NK-92 treated with Interleukin-12 subunit alpha and Interleukin-12 subunit beta, amount 100 ng/mL, for 24 hours (cell line): ENCODE measurements at places on chromosomes 6 and 20.

DNA sequence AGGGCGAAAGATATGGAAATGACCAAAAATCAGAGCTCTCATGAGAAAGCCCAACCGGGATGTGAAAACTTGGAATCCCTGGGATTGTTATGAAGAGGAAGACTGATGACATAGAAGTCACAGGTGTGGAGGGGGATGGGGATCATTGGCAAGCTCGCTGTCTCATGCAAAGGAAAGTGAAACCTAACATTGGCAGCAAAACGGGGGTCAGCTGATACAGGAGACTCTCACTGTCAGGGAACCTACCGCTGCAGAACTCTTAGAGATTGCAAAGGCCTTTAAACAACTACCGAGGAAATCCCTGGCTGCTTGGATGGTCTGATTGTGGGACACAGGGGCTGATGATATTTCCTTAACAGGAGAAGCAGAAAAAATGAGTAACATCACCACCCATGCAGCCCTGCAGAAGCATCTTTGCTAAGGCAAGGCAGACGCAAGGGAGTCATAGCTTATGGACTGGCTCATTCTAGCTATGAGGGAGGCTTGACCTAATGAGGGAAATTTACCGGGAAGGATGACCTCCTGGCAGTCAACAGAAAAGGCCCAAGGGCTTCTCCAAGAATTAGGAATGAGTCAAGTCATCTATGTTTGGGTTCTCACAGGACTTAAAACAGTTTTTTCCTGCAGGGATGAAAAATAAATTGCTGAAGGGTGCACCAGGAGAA, 7.0 kb downstream of the MUC21 start:
- DNase-seq: no peak

DNA sequence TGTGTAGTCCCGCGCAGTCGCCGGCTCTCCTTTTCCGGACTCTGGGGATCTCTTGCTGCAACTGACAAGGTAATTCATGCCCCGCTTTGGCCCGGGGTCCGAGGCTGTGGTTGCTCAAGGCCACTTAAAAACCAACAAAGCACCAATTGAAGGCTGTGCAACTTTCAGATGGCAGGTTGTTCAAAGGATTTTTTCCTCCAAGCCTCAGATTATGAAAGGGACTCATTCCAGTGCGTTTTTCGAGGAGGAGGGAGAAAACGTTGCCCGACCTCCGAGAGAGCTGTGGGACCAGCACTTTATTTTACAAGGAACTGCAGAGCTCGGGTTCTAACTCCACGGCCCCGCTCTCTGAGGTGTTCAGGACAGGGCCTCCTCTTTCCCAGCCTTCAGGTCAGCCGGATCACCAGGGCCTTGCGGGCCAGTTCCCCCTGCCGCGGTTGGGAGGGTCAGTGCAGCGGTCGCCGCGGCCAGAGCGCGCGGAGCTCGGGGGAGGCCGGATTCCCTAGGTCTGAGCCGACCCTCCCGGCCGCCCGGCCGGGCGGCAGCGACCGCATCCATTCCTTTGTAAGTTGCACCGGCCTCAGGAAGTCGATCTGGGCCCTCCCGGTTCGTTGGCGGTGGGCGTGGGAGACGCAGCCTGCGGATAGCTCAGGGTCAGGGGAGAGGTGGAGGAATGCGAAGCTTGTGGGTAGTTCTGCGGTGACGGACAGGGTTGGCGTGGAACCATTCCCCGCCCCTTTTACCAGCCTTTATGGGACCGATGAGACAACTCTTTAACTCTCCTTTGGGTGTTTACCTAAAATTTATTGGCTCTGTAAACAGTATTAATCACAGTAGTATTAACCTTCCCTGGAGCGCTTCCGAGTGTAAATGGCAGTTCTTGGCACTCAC, 1.6 kb downstream of the UTRN start:
- no peak for DNase-seq

DNA sequence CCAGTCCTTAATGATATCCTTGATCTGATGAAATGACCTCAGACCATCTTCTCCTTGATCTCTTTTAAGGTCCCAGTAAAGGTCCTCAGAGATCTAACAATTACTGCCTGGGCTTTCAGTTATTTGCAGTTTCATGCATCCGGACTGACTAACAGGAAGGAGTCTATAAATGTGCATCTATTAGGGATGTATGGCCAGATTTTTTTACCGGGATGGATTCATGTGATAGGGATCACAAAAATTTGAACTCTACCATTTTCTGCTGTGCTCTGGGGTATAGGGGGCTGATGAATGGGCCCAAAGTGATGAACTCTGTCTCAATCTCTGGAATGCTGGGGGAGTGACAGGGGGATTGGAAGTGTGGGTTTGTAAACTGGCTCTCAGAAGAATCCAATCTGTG, 36.2 kb upstream of the SCUBE3 start:
- DNase-seq: no peak

DNA sequence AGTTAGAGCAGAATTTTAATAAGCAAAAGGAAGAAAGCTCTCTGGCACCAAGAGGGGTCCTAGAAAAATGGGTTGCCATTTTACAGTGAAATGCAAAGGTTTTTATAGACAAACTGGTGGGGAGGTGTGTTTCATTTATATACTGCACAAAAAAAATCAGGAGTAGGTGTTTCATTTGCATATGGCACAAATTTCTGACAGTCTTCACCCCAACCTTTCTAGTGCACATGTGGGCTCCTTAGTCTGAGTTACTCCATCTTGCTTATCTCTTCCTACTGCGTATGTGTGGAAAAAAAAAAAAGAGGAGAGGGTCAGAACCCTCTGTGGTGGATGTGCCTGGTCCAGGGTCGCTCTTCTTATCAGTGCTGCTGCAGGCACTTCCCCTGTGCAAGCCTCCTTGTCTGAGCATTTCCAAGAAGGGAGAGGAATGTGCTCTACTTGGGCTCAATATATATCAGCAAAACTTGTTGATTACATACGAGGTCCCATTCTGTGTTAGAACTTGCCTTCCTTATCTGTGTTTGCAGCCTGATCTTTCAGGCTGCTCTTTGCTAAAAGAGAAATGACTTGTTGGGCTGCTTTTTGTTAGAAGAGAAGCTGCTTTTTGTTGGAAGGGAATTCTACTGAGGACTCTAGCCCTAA, 59.0 kb upstream of the MRAP2 start:
- no peak for DNase-seq

DNA sequence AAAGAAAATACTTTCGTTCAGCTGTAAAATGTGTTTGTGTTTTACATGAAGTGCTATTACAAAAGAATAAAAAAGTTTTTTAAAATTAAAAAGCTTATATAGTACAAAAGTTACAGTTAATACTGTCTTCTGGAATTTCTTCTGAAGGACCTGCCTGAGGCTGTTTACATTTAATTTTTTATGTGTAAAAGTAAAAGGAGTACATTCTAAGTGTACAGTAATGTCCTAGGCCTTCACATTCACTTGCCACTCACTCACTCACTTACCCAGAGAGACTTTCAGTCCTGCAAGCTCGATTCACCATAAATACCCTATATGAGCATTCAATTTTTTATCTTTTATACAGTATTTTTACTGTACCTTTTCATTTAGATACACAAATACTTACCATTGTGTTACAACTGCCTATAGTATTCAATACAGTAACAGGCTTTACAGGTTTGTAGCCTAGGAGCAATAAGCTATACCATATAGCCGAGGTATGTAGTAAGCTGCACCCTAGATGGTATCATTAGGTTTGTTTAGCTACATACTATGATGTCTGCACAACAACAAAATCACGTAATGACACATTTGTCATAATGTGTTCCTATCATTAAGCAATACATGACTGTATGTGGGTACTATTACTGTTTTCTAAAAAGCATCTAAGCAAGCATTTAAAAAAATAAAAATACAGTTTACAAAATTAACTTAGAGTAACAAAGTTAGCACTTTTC, 33.0 kb downstream of the RNF146 start:
- DNase-seq: no peak

- DNase-seq: no peak
Observed at GRCh38 chr6:53309059-53309900, 39.5 kb downstream of the ELOVL5 start.

- no peak for DNase-seq
Observed at GRCh38 chr6:149147938-149148718, 169.4 kb upstream of the TAB2 start.

GRCh38 chr20:24357177-24357576, 112.3 kb upstream of the SYNDIG1 start:
- DNase-seq: no peak

GRCh38 chr6:25359891-25360290, 80.7 kb downstream of the CARMIL1 start:
- DNase-seq: no peak

DNA sequence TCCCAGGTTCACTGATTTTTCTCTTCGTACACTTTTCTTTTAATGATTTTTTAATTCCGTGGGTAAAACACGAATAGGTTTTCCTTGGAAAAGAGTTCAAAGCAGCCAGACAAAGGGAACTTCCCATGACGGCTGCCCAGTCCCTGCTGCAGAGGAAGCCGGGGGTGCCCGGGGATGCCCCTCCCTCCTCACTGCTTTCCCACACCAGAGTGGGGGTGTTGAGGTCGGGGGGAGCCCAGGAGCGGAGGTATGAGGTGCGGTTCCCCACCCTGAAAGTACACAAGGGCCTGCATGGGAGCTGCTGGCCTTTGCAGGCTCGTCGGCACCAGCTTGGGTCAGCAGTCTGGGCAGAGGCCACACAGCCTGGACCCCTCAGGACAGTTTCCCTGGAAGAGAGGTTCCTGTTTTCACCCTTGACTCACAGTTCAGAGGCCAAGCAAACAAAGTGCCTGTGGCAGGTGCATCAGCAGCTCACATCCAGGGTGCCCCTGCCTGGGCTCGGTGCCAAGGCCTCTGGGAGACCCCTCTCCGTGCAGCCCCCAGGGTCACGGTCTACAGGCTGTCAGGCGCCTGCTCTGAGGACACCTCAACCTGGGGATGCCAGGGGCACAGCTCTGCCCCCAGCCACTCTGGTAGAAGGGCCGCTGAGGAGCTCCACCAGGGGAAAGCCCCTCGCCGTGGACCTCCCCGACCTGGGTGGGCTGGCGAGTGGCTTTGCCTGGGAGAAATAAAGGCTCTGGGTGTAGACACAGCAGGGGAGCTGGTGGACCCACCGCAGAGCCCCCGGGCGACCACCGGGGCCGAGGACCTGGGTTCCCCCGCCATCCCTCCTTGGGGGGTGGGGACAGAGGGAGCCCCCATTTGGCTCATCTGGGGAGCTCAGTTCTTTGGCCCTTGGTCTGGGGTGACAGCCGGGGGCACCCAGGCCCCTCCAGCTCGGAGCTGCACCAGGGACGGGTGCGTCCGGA, 15.4 kb upstream of the CHRNA4 start:
- no peak for DNase-seq

- DNase-seq: no peak
Observed at GRCh38 chr6:83609248-83609647, 96.9 kb downstream of the PRSS35 start.

- no peak for DNase-seq
Observed at GRCh38 chr6:10425975-10426780, 11.3 kb upstream of the TFAP2A start.

GRCh38 chr6:134230087-134230700, 87.7 kb downstream of the SGK1 start:
- DNase-seq: no peak

DNA sequence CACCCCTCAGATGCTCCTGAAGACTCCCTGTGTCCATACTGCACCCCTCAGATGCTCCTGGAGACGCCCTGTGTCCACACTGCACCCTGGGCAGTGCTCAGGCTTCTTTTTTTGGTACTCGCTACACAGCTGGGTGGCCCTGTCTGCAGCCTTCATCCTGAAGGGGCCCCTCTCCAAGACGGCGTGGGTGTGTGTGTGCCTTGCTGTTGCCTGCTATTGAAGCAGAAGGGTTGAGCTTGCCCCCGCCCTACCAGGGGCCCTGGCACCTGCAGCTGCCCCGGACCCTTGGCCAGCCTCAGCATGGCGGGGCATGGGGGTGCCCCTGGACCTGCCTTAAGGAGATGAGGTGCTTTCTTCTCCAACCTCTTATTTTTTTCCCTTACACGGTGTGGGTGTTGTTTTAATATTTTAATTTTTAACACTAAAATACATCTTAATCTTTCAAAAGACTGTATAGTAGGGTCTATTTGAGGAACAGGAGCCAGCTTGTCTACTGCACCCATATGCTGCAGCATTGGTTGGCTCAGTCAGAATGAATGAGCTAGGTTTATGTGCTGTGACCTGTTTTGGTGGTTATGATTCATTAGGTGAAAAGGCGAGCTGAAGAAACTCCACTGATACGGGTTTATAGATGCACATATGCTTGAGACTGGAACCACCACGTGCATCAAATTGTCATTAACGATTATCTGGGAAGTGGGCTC, 135.9 kb downstream of the AGPAT4 start:
- no peak for DNase-seq

DNA sequence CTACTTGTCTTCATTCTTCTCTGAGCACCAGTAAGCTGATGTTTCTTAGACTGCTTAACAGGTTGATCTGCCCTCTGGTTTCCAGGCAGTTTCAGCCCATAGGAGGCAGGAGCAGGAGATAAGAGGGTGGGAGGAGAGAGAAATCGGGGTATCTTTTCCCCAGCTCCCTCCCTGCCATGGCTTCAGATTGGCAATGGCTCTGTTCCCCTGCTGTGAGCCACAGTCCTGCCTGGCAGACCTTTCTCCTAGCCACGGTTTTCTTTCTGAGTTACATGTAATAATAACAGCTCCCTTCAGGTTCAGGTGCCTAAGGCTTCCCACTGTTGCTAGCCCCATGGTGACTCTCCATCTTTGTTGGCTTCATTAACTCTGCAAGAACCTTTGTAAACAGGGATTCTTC, 115.3 kb downstream of the CD83 start:
- DNase-seq: no peak

- no peak for DNase-seq
Observed at GRCh38 chr6:38266921-38267354, 372.8 kb downstream of the BTBD9 start.

DNA sequence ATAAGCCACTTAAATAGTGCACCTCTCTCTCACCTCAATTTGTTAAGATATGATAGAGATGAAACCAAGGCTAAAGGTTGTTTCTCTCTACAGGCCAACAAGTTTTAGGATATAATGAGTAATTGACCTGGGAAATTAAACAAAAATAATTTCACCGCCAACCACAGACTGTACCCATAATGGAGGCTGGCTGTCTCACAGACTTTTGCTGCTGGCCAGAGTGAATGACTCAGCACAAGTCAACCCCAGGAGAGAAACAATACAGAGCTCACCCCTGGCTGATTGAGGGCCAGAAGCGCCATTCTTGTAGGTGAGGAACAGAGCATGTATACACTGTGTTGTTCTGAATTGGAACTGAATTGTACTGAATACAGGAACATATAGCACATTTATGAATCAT, 99.9 kb downstream of the CAP2 start:
- DNase-seq: no peak

DNA sequence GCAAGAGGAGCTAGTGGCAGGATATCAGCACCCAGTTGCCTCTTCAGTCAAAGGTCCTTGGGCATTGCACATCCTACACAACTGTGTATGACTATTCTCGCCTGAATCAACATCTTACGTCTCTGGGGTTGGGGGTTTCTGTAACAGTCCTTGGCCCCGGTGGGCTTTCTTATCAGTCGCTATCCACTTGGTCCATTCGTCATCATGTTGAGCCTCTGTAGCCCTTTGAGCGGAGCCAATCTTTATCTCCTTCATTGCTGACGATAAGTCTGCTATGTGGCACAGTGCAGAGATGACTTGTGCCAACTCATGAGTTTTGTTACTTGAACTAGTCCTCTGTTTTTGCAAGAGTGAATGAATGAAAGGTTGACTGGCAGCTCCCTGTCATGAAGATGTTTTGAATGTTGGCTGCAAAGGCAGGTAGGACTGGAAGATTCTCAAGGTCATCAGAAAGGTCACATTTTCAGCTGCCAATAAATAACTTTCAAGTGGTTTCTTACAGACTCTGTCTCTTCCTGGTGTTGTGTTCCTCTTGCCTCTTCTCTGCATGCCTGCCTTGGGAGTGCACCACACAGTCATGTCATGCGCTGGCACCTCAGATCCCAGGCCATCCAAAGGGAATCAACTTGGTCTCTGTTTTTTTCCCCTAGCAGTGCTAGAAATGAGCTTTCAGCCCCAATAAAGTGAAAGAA, 238.9 kb downstream of the SLC24A3 start:
- DNase-seq: no peak
